Fibroblast of skin of left biceps (primary cell): ENCODE measurements at places on chromosomes 12 and 14.
A peak's percentile ranks its signal among the peaks of the same experiment; 100 is the strongest.

DNA sequence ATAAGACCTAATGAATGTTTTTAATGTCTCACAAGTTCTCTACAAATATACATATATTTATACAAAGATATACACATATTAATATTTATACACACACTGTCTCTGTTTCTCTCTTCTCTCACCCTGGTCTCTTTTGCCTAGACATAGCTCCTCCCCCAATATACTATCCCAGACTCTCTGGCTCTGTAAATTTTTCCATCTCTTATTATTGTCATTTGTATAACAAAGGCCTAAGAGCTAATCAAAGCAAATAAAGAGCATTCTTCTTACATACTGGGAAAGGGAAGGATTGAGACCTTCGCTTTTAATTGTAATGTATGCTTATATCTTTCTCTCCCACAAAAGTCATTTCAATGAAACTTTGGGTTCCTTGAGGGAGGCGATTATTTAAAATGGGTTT, 318.1 kb downstream of the ADAMTS20 start:
- DNase-seq, result no peak

DNA sequence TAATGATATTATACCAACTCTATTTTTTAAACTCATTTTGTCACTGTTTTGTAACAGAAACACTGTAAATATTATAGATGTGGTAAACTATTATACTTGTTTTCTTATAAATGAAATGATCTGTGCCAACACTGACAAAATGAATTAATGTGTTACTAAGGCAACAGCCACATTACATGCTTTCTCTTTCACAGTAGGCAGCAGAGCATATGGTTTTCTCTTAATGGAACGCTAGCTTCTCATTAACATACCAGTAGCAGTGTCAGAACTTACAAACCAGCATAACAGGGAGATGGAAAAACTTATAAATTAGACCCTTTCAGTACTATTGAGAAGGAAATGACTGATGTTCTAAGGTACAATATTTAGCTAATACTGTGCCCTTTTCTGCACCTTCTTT, 398.8 kb downstream of the PRKD1 start:
- no peak for DNase-seq

- no peak for DNase-seq
Measured at GRCh38 chr14:105839425-105840265, 313.3 kb downstream of the TMEM121 start.

DNA sequence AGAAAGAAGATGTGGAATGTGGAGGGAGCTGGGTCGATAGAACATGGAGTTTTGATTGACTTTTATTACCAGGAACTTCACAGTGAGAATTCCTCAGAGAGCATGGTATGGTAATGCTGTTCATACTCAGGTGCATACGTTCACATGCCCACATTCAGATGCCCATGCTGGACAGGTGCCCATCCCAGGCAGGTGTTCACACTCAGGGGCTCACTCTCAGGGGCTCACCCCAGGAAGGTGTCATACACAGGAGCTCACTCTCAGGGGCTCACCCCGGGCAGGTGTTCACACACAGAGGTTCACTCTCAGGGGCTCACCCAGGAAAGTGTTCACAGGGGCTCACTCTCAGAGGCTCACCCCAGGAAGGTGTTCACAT, 360.0 kb upstream of the SFSWAP start:
- no peak for DNase-seq

GRCh38 chr12:15522574-15523187, 200.4 kb downstream of the PTPRO start:
- no peak for DNase-seq

GRCh38 chr14:40806471-40806870, 800.2 kb upstream of the LRFN5 start:
- DNase-seq, result no peak

GRCh38 chr12:122501489-122501989, 807 bp upstream of the ZCCHC8 start:
- no peak for DNase-seq

DNA sequence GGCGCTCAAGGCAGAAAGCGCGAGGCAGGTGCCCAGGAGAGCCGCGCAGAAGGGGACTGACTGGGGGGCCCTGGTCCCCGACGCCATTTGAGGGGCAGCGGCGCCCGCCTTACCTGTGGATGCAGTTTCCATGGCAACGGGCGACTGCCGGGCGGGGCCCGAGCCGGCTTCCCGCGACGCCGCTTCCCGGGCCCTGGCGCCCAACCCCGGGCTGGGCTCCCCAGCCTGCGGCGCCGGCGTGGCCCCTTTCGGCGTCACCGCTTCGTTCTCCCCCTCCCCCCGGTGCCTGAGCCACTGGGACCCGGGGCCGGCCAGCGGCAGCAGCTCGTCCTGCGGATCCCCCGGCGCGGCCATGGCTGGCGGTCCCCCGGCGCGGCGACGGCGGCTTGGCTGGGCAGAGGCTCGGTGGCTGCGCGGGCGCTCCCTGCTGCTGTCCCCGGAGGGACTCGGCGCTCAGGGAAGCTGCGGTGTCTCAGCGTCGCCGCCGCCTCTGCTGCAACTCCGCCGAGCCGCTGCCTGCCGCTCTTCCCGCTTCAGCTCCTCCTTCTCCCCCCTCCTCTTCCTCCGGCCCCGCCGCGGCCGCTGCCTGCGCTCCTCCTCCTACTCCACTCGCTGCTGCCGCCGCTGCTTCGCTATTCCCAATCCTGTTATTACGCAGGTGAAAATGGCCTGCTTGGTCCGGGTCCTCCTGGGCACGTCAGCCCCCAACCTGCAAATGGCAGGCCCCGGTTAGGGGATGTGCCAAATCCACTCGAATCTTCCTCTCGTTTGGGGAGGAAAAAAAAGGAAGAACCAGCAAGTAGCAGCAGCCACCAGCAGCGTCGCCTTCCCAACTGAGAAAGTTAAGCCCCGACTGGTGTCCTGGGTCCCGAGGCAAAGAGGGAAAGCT, at the start of gene RTN1:
Gene RTN1, minus strand, starts transcription at position 500 of the 889 bp plus-strand sequence. Its CDS starts 146 bp downstream, at position 354.
- DNase-seq, result no peak

DNA sequence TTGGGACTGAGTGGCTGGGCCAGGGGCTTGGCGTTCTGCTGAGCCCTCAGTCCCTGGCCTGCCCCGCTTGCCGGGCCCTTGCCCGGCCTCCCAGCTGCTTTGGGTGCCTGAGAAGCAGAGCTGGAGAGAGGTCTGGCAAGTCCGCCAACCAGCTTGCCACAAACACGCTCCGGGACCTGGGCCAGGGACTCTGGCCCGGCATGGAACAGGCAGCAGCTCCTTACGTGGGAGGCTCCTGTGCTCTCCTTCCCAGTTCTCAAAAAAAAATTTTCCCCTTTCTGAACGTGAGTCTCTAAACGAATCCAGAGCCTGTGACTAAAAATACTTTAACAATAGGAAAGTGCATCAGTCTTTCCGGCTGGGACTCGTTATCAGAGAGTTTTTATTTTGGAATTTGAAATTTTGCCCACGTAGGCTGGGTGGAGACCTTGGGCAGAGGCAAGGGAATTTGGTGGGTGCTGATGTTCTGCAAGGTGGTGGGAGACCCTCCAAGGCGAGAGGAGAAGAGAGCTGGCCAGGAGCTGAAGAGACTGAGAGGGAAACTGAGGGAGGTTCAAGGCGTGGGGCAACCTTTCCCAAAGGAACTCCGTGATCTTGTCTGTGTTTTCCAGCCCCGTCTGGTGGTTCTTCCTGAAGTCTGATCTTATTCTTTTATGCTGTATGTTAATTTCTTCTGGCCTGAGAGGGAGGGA, 6.8 kb upstream of the NR4A1 start:
- DNase-seq, result peak; percentile 45

DNA sequence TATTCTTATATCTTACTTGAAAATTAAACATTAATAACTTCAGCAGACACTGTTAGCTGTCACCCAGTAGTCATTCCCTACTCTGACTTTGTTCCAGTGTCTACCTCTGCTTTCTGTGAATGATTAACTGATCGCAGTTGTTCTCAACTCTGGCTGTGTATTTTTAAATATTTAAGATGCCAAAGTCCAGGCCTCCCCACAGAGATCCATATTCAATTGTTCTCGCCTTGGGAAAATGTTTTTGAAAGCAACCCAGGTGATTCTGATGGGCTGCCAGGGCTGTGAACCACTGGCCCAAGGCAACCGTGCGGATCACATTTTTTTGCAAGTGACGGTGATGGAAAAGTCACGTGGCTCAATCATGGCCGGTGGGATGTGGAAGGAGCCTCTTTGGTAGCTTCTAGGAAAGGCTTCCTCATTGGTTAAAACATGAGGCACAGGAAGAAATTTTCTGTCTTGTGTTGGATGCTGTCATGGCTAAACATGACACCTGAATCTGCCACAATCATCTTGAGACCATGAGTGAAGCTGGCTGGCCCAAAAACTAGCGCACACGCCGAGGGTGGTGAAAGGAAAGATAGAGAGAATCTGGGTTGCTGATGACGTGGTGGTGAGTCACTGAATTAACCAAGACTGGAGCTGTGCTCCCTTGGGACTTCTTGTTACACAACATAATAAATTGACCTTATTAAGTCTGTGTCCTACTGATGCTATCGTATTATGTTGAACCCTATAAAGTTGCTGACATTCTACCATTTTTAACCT, 37.2 kb downstream of the RDH12 start:
- DNase-seq, result peak; percentile 86

- DNase-seq, result no peak
Measured at GRCh38 chr14:103421556-103421955, 36.3 kb downstream of the MARK3 start.

GRCh38 chr14:79852950-79853744, 358.2 kb downstream of the DIO2 start:
- DNase-seq, result no peak

- DNase-seq, result no peak
Measured at GRCh38 chr12:132500142-132500855, 10.3 kb downstream of the FBRSL1 start.

GRCh38 chr12:19021646-19022045, 107.9 kb upstream of the PLEKHA5 start:
- no peak for DNase-seq

- no peak for DNase-seq
Measured at GRCh38 chr14:104557766-104558165, 21.8 kb upstream of the C14orf180 start.

DNA sequence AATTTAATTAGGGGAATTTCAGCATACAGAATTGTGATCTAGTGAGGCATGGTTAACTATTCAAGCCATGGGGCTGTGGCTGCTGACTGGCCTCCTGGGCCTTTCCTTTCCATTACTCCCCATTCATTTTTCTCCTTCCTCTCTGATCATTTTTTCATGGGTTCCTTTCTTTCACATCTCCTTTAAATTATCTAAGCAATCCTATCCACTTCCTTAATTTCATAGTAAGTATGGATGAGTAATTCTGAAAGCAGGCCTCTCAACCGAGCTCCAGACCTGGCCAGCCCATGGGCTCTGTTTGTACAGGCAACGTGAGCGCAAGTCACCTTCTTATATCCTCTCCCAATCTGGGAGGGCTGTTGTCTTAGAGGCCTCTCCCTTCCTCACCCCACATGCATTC, 13.4 kb downstream of the CKAP4 start:
- no peak for DNase-seq

- peak; percentile 12 for DNase-seq
Measured at GRCh38 chr14:64841121-64841651, 38.5 kb downstream of the SPTB start.

DNA sequence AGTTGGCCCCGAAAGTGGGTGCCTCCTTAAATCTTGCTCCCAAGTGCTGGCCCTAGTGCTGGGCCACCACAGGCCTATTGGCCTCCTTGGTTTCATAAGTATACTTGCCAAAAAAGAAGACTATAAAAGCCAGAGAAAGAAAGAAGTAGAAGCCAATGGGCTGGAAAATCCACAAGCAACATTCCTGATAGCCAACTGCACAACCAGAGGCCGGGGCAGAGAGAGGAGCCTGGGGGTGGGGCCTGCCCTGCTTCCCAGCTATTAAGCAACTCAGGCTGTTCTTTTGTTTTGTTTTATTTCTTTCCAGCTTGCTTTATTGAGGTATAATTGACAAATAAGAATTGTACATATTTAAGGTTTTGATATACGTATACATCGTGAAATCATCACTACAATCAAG, 177.2 kb upstream of the NTF3 start:
- no peak for DNase-seq

DNA sequence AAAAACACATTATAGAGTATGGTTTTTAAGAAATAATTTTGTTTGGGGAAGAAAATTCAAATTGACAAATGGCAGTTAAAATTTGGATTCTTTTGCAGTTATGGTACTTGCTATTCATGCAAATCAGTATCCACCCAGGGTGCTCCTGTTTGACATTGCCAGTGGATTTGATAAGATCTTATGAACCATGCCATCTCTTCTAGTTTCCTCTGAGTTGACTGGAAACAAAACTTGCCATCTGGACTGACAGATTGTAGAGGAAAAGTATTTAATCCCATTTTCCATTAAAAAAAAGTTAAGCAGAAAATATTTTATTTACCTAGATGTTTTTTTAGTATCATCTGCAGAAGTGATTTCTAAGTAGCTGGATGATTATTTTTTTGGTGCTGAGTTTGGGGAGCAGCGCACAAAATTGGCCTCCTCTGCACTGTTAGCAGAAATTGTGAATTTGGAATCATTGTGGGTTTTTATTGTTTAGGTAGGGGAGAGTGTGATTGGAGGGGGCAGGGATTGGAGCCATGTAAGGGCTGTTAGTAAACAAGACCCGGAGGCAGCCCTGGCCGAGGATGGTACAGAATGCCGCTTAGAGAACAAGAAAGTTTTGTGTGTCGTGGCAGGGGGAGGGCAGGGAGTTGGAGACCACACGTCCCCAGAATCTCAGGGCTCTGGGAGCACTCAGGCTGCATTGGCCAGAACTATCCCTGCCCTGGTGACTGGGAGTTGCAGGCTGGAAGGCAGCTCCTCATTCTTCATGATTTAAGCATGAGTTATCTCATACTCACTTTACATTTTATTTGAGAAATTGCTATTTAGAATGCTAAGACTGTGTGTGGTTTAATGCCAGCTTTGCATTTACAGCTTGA, 56.6 kb downstream of the WDR20 start:
- DNase-seq, result no peak

DNA sequence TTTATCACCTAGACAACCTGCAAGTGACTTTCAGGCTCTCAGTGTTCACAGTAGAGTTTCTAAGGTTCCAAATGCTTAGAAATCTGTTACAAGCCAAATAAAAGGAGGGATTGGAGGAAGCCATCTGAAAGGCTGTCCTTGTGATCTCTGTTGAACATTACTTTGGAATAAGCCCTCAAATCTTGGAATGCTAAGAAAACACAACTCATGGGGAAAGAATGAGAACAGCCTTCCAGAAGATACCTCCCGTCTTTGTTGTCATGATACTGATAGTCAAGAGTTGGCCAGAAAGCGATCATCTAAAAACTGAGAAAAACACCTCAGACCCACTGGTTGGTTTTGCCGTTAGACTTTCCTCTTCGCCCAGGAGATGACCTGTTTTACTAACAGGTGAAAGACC, 44.4 kb upstream of the KCNK13 start:
- DNase-seq, result no peak

- DNase-seq, result no peak
Measured at GRCh38 chr12:4813741-4814140, 93.5 kb downstream of the GALNT8 start.

DNA sequence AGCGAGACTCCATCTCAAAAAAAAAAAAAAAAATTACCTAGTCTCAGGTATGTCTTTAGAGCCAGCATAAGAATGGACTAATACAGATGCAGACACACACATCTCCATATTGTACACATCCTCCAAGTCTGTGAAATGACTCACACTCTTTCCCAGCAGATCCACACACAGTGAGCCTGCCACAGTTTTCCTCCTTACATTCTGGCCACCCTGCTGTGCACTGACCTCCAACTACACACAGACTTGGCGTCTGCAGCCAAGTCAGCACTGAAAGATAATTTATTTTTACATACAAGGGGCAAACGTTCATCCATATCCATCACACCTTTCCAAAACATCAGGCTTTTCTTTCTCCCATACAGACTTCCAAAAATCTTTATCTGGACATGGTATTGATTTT, 115.9 kb downstream of the SLC25A21 start:
- DNase-seq, result no peak

GRCh38 chr14:85947461-85948139, 417.7 kb downstream of the FLRT2 start:
- DNase-seq, result no peak

- no peak for DNase-seq
Measured at GRCh38 chr14:105945896-105946295, 419.5 kb downstream of the TMEM121 start.
